Glomerular endothelial cell (primary cell): ENCODE measurements at places on chromosomes 12 and 14. TPM values are rescaled to one million over a fixed set of nuclear protein-coding genes. Genes with fewer than 3 reads are reported as not detected.

WNT1 gene
- not detected in 2 replicates for total RNA-seq

TPH2 gene
- total RNA-seq: not detected in 2 replicates

OAS1 gene
- total RNA-seq: 10.9 and 43.6 TPM in 2 replicates

FAIM2 gene
- not detected in 2 replicates for total RNA-seq

OS9 gene
- total RNA-seq: 241 and 260 TPM in 2 replicates

PLEKHD1 gene
- total RNA-seq: 0.18 TPM in 1 of 2 replicates, not detected in the other
